ENCODE measurements at places on chromosomes 4 and X. TPM values are rescaled to one million over a fixed set of nuclear protein-coding genes. Genes with fewer than 3 reads are reported as not detected.

GRCh38 chrX:13028871-13029636 lies 15.4 kb downstream of the FAM9C start:
- peak; percentile 48 for DNase-seq

DNA sequence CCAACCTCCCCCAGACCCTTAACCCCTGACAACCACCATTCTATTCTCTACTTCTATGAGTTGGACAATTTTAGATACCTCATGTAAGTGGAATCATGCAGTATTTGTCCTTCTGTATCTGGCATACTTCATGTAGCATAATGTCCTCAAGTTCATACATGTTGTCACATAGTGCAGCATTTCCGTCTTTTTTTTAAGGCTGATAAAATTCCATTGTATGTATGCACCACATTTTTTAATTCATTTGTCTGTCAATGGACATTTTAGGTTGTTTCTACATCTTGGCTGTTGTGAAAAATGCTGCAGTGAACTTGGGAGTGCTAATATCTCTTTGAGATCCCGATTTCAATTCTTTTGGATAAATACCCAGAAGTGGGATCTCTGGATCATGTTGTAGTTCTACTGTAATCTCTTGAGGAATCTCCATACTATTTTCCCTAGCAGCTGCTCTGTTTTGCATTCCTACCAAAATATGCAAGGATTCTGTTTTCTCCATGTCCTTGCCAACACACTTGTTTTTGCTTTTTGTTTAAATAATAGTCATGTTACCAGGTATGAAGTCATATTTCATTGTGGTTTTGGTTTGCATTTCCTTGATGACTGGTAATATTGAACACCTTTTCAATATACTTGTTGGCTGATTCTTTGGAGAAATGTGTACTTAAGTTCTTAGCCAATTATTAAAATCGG lies 48.8 kb upstream of the ADAD1 start:
- DNase-seq, result no peak

GRCh38 chr4:95599777-95600400 lies 51.1 kb upstream of the UNC5C start:
- DNase-seq, result peak; percentile 2

- DNase-seq, result no peak
These were observed 10.5 kb upstream of the FGF16 start for GRCh38 chrX:77436682-77437081.

- no peak for DNase-seq
These were observed 5.1 kb downstream of the CD40LG start for GRCh38 chrX:136652822-136653723.

DNA sequence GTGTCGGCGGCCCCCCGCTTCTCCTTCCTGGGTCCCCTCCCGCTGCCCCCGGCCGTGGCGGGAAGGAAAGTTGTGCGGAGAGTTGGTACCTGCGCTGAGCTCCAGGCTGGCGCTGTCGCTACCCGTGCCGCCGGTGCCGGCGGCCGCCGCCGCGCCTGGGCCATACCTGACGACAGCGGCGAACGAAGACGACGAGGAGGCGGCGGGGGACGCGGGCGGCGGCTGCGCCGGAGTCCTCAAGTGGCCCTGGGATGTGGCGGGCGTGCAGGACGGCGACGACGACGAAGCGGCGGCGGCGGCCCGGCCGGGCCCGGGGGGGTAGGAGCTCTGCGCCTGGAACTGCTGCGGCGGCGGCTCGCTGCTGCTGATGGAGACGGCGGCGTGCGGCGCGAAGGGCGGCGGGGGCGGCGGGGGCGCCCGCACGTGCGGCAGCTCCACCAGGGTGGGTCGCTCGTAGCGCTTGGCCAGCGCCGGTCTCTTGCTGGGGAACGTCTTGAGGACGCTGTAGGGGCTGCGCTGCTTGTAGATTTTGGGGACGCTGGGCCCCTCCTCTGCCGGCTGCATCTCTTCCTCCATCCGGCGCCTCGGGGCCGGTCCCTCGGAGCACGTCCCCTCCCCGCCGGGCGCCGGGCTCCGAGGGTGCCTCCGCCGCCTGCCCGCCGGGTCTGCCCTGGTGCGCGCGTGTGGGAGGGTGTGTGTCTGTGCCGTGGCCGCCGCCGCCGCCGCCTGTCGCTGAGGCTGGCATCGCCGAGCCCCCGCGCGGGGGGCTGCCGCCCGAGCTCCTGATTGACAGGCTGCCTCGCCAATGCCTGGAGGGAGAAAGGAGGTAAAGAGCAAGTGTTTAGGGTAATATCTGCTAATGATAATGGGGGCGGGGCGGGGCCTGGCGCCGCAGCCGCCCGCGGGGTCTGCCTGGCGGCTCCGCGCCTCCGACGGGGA lies 618 bp downstream of the BEND4 start:
- DNase-seq, result peak; percentile 22

DNA sequence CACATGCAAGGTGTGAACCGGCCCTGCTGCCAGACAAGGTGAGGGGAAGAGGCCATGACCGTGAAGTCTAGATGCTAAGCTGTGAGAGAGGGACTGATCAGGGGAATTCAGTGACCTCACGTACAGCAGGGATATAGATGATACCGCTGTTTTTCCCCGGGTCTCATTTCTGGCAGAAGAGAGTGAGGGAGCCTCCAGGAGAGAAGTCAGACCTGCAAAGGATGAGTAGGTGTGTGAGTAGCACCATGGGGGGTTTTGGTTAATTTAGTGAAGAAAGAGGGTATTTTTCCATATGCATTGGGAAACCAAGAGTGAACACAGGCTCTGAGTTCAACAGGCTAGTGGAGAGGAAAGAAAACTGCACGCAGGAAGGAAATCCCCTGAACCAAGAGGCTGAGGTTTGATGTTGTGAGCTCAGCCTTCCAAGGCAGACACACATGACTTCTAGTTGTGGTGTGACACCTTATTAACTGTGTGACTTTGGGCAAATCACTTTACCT lies 127.6 kb upstream of the GATB start:
- DNase-seq, result no peak

DNA sequence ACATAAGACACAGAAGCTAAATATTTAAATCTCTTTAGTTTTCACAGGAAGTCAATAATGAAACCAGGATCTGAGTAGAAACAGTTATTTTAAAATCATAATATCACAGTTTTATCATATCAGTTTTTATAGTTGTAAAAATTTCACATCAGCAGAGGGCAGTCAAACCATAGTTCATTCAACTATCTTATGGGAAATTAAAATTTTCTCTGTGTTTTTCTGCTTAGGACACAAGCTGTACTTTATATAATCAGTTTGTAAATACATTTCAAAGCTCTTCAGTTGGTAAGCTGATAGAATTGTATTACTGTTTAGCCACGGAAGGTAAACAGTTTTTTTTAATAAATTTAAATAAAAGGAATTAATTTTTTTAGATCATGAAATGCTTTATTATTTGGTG lies 204.8 kb upstream of the NUDT6 start:
- no peak for DNase-seq

GRCh38 chr4:142262956-142263355 lies 583.1 kb downstream of the INPP4B start:
- DNase-seq, result no peak

DNA sequence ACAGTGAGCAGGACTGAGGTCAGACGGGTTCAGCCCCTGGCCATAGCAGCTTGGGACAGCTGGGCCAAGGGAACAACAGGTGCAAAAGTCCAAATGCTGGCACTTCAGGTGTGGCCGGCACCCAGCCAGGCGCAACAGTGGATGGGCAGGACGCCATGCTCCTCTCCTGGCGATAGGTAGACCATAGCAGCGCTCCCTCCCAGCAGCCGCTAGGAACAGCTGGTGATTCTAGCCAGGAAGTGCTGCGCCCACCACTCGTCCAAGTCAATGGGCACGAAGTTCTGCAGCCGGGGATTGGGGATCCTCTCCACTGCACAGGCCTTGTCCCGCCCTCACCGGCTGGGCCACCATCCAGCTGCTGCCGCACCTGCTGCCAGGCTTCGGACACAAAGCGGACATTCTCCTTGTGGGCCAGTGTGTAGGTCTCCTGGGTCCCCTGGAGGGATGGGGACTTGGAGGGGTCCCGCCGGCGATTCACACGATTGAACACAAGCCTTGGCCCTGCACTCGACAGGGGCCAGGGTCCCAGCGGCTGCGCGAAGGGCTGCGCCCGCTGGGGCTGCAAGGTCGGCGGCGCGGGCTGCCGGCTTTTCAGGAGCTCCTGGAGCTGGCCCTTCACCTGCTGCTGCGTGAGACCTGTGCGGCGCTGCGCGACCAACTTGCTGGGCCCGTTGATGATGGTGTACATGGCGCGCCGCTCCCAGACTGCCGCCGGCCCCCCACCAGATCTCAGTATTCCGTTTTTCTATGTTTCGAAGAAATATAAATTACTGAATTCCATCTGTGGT lies 227.5 kb upstream of the STK26 start:
- DNase-seq, result no peak

- no peak for DNase-seq
These were observed 589.0 kb downstream of the GRXCR1 start for GRCh38 chr4:43481526-43481925.

DNA sequence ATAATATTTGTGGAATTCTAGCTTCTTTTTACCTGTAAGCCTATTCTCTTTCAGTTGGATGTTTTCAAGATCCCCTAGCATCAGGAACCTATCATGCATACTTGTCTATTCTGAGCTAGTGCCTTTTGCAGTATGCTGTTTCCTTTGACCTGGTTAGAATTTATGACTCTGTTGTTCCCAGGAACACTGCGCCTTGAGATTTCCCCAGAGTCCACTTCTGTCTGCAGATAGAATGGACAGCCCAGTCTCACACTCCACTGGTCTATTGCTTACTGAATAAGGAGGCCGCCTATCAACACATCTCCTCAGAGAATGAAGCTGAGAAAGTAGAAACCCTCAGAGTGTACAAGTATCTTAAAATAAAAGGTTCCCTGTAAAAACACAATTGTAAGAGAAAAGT lies 465.1 kb upstream of the GALNTL6 start:
- DNase-seq, result no peak

- no peak for DNase-seq
These were observed 8.3 kb downstream of the GPR82 start for GRCh38 chrX:41732260-41732659.

GRCh38 chrX:437661-438390 lies 51.1 kb upstream of the PPP2R3B start:
- DNase-seq, result no peak

- peak; percentile 79 for DNase-seq
These were observed 197.4 kb downstream of the PTTG2 start for GRCh38 chr4:38157592-38157991.

The DCAF4L1 gene
- 0.05 TPM for total RNA-seq

The TMEM47 gene
- 43.4 TPM for total RNA-seq

The NHSL2 gene
- total RNA-seq, result 11.8 TPM

The SH3BGRL gene
- total RNA-seq, result 49.7 TPM

The ZCCHC12 gene
- total RNA-seq, result 0.22 TPM

The OTC gene
- 3.3 TPM for total RNA-seq

All from mucosa of descending colon (tissue), 3 donors.